ENCODE measurements at places on chromosomes 6 and 20.
A peak's percentile ranks its signal among the peaks of the same experiment; 100 is the strongest.

GRCh38 chr6:2480267-2480966 is 235.0 kb upstream of the GMDS start:
- DNase-seq = no peak

GRCh38 chr20:22584922-22585785 is 782 bp upstream of the FOXA2 start:
- DNase-seq = no peak

DNA sequence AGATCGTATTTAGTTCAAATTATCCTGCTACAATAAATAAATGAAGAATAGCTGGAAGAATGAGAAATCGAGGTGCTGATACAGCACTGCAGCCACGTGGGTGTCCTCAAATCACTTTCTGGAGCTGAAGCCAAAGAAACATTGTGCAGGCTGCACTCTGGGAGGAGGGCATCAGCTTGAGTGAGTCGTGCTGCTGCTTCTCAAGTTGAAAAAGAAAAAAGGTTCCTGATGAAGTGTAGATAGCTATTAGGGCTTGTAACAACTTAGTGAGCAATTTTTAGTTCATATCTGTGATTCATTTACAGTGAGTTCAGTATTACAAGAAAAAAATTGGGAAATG is 40.5 kb downstream of the DSE start:
- DNase-seq = no peak

DNA sequence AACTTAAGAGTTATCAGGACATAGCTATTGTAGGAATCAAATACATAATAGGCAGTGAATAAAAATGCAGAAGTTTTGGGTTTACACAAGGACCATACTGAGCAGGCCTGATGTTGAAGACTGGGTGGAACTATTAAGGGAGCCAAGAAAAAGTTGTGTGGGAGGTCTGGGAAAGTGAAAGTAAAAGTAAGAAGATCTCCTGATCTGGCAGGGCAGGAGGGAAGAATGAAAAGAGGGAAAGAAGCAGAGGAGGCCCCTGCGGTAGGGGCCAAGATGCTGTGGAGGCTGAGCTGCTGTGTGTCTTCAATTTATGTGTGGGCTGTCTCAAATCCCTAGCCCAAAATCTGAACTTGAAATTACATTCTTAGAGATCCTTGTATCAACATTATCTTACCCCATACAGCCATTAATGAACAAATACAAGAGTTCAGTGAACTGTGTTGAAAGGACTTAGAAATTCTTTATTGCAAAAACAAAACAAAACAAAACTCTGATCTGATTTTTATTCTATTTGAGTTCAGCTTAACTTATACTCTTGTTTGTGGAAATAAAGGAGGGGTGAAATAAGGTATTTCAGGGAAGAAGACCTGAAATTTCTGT is 1183.8 kb downstream of the HACE1 start:
- no peak for DNase-seq

- DNase-seq = peak; percentile 85
These were observed 55.5 kb downstream of the PRDM1 start for GRCh38 chr6:106141441-106142237.

DNA sequence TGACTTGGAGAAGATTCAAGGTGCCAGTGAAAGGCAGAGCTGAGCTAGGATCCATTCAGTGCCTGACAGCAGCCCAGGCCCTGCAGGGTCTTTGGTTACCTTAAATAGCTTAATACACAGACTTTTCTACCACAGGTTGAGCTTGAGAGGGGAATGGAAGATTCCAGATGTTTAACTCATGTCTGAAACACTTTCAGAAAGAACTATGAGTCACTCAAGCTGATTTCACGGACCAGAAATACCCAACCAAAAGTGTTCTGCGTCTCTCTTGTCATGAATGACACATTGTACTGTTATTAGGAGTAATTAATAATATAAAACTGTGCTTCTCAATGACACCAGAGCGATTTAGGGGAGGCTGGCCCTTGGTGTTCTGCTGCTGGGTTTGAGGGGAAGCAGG is 6.4 kb upstream of the PMEPA1 start:
- no peak for DNase-seq

DNA sequence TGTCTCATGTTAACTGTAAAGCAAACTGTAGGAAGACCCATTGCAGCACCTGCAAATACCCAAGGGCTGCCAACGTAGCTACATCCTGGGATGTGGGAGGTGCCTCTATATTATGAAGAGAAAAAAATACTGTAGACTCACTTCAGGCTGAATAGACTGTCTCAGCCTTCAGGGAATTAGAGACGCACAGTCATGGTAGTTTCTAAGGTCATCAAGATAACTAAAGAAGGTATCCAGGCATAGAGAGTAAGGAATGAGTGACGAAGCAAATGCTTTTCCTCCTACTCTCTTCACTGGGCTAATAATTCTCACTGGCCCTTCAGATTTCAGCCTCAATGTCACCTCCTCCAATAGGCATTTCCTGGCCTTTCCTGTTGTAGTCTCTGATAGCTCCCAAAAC is 121.6 kb upstream of the ECI2 start:
- no peak for DNase-seq
